ENCODE measurements at places on chromosomes 2 and 18.
A peak's percentile ranks its signal among the peaks of the same experiment; 100 is the strongest.

GRCh38 chr2:218981881-218982585 lies 3.0 kb downstream of the FEV start:
- DNase-seq, result no peak

DNA sequence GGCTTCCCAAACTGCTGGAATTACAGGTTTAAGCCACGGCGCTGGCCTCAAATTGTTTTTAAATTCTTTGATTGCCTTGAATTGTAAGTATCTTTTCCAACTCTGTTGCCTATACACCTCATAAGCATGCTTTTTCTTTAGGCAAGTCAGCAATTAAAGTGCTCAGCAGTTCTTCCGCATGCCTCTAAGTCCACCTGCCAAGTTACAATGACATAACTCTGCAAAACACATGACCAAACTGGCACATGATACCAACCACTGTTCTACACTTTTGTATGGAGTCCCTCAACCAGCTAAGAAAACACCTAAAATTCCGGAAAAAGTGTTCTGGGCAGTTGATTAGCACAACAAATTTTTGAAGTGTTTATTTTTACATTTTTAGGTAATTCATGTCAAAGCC lies 5.1 kb downstream of the TXNL4A start:
- DNase-seq, result no peak

DNA sequence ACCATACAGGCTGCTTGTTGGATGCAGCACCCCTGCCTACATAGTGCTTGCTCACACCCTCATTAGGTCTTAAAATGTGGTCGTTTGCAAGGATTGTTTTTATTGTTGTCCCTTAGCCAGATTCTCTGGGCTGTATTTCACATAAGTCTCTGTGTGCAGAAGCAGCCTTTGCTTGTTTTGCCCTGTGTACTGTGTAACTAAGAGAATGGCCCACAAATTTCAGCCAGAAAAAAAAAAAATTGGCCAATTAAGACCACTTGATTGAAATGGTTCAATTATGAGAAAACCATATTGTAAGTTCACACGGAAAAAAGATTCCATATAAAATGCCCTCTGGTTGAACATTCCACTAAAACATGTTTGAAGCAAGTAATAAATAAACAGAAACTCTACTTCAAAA lies 377.1 kb upstream of the SOX11 start:
- DNase-seq, result no peak

DNA sequence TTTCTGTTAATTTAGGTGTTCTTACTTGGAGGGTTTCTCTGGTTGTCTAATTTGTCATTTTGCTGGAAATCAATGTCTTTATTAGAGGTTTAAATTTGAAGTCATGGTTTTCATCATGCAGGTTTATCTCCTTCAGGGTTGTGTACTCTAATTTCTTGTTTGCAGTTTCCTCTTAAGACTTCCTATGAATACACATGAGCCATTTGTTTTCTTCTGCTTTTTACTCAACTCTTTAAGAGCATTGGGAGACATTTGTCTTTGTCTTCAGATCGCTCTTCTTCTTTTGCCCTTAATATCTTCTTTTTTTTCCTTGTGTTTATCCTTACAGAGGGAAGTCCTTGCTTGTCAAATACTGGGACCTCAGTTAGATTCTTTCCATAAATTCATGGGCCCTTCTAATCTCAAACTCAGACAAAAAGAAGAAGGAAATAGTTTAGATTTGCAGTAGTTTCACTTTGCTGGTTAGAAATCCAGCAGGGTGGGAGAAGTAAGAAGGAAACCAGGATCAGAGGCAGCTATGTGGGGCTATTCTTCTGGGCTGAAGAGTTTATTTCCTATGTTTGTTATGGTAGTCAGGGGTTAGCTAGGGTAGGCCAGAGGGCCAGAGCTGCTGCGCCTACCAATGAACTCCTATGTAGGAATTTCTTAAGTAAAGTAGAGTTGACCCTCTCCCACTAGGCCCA lies 176.6 kb downstream of the DYSF start:
- DNase-seq, result no peak

DNA sequence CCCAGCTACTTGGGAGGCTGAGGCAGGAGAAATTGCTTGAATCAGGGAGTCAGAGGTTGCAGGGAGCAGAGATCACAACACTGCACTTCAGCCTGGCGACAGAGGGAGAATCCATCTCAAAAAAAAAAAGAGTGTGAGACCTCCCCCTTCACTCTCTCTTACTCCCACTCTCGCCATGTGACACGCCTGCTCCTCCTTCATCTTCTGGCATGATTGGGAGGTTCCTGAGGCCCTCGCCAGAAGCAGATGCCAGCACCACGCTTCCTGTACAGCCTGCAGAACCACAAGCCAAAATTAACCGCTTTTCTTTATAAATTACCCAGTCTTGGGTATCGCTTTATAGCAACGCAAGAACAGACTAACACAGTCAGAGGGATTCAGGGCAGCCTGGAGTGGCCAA lies 66.3 kb upstream of the CREB1 start:
- DNase-seq, result no peak

DNA sequence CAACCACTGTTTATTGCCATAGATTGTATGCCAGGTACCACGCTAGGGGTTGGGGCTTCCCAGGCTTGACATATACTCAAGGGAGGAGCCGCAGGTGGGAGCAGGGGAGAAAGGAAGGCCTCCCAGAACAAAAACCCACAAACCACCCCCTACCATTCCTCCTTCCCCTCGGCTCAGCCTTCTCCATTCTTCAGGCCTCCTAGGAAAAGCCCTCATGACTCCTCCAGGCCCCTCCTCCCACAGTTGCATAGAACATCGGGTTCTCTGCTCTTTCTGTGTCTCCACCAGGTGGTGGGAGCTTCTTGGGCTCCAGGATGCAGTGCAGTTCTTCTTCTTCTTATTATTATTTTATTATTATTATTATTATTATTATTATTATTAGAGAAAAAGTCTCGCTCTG lies 80.3 kb downstream of the ZFP36L2 start:
- DNase-seq, result no peak

- no peak for DNase-seq
Measured at GRCh38 chr2:229777716-229778115, 63.4 kb upstream of the DNER start.

DNA sequence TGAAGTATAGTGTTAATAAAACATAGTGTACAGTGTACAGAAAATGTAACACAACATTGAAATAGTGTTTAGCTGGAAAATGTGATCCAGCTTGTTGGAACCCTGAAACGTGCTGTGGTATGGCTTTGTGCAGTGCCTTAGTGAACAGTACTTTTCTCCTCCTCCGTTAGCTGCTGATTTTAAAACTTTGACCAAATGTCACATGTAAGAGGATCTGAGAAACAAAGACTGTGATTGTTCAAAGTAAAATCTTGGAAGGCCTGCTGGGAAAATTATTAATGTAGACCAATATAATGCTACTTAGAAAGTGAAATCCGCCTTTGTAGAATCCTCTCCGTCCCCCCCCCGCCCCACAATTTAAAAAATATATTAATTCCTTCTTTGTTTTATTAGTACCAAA lies 911 bp upstream of the KCNJ13 start:
- DNase-seq, result no peak

- DNase-seq, result no peak
Measured at GRCh38 chr2:241976296-241976695, 106.8 kb downstream of the RTP5 start.

DNA sequence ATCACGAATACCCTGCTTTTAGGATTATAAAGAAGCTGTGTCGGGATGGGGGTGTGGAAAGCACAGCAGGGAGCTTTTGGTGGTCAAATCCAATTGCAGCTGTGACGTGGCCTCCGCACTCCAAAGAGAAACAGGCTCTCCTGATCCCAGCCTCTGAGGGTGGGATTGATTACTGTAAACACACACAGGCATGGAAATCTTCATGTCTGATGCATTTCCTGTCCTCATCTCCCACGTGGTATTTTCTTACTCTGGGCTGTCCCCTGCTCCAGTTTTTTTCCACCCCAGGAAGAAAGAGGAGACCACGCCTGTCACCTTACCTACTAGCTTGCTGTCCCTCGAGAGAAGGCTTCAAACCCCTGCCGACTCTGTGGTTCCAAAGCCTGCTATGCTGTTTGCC lies 22.7 kb downstream of the RNF152 start:
- peak; percentile 46 for DNase-seq

GRCh38 chr2:35293261-35293660 lies 1062.3 kb upstream of the CRIM1 start:
- DNase-seq, result no peak

DNA sequence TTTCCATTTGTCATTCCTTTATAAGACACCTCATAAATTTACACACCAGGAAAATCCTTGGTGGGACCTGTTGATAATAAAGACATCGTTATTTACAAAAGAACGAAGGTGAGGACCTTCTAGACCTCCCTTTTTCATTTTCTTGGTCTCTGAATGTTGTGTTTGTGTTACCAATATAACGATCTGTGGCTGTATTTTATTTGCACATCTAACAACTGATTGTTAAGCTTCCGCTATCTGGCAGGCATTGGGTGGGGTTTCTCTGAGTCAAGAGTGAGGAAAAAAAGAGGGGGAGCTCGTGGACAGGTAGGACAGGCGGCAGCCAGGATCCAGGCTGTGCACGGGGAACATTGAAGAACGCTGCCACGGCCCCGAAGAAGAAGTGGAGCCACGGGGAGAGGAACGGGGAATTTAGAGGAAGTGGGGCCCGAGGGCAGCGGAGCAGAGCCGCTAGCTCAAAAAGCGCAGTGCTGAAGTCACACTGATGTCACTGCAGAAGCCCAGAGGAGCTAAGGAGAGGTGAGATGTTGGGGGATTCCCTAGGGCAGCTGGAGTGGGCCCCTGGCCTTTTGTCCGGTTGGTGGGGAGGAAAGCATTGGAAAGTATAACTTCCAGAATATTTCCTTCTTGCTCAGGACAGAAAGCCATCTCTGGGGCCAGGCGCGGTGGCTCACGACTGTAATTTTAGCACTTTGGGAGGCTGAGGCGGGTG lies 20.9 kb upstream of the DNMT3A start:
- no peak for DNase-seq

GRCh38 chr2:149021761-149022160 lies 16.7 kb upstream of the LYPD6B start:
- no peak for DNase-seq

- no peak for DNase-seq
Measured at GRCh38 chr2:148952621-148953020, 77.6 kb downstream of the KIF5C start.

GRCh38 chr2:193482557-193482956 lies 1287.8 kb upstream of the TMEFF2 start:
- DNase-seq, result no peak

DNA sequence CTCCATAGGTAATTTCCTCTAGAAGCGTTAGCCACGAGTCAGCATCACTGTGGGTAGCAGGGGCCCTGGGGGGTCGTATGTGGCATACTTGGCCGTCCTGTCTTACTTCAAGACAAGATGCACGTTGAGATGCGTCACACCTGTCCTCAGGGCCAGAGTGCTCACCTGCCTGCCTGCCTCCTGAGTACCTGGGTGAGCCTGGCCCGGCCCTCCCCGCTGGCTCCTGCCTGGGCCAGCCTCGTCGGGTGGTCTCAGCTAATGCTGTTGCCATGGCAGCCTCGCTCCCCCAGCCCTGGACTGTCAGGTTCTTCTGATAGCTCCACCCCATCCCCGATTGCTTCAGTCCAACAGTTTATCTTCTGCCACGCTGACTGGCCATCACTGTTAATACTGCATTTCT lies 232.4 kb downstream of the GBX2 start:
- DNase-seq, result no peak

DNA sequence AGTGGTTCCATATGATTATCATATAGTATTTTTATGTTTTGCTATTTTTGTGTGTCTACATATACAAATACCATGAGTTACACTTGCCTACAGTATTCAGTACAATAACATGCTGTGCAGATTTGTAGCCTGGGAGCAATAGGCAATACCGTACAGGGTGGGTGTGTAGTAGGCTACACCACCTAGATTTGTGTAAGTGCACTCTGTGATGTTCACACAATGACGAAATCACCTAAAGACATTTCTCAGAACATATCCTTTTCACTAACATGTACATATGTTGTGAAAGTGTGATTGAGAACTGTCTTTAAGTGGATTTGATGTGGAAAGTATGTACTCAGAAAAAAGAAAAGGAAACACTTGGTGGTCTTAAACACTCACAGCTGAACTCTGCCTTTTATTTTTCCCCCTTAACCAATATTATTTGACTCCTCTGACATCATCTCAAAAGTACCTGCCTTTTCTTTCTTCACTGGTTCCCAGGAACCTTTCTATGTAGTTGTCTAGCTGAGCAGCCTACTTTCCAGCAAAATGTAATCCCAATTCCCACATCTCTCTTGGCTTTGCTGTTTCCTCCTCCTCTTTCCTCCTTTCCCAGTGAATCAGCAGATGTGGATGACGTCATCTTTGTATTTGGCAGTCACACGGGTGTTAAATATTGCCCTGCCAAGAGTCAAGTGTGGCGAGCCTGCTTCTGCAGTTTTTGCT lies 47.7 kb downstream of the OSBPL6 start:
- peak; percentile 83 for DNase-seq

GRCh38 chr2:41329040-41329439 lies 718.8 kb upstream of the PKDCC start:
- no peak for DNase-seq

DNA sequence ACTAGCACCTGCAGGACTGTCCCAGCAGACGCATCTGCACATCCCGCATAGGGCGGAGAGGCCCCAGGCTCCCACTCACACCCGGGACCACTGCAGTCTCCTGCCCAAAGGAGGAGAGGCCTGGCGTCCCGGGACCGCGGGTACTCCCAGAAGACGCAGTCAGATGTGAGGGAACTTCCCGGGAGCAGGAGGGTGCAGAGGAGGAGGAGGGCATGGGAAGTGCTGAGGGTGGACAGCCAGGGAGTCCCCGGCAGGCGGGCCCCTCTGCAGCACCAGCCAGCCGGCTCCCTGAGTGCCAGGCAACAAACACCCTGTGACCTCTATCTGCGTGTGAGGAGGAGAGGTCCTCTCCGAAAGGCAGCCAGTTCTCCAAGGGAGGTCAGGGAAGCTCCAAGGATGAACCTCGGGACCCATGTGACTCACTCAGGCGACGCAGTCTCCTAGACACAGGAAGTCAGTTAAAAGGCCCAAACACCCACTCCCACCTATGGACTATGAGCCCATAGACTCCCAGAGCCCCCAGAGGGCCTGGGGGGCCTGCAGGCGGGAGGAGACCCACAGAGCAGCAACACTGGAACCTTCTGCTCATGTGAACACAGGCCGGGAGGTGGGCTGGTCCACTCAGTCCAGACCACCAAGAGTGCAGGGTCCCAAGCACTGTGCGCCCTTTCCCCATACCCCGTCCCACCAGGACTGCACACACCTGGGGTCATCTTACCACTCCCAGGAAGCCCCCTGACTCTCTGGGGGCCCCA lies 4.2 kb downstream of the PXDN start:
- DNase-seq, result no peak

DNA sequence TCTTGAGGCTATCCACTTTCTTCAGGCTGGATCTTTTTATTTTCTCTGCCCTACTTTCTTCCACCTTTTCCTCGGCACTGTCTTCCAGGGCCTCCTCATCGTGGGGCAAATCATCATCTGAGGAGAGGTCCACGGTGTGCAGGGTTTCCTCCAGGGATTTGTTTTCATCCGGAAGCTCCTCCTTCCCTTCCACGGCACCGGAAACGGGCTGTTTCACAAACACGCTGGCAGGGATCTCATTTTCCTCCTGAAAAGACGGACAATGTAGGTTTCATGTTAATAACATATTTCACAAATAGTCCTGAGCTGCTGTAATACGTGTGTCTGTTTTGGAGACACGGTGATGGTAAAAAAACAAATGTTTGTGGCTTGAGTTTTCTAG lies 10.4 kb downstream of the CAVIN2 start:
- DNase-seq, result no peak

Data from non-pigmented ciliary epithelial cell (primary cell).